Psoas muscle (tissue), 8 donors: ENCODE measurements at places on chromosomes 1 and 21. TPM values are rescaled to one million over a fixed set of nuclear protein-coding genes. Genes with fewer than 3 reads are reported as not detected.

The SNX7 gene
- total RNA-seq: 1.6 TPM

The SMYD3 gene
- 4.9 TPM for total RNA-seq

- DNase-seq: no peak
Observed at GRCh38 chr21:37463083-37463801, 96.7 kb downstream of the DYRK1A start.

DNA sequence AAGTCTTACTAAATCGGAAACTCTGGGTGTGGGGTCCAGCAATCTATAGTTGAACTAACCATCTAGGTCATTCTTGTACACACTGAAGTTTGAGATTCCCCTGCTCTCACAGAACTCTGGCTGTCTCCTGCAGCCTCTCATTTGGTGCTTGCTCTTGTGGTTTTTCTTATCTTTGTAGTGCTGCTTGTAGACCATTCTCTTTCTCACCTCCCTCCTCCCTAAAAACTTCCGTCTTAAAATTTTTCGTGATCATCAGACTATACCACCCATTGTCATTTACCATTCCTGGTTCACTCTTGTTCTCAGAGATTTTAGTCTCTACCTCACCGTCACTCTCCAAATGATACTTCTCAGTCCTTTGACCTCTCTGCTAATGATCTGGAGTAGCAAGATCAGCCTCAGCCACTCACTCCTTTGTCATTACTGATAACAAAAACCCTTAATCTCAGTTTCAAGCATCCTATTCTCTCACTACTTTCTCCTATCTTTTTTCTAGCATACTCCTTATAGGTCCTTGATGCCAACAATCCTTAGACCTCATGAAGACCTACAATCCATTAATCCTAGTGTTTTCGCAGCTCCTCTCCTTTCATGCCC, 13.0 kb upstream of the EPHX4 start:
- no peak for DNase-seq

- no peak for DNase-seq
Observed at GRCh38 chr1:59163268-59164092, 133.4 kb upstream of the FGGY start.

GRCh38 chr1:172629638-172630037, 29.3 kb upstream of the FASLG start:
- DNase-seq: no peak

DNA sequence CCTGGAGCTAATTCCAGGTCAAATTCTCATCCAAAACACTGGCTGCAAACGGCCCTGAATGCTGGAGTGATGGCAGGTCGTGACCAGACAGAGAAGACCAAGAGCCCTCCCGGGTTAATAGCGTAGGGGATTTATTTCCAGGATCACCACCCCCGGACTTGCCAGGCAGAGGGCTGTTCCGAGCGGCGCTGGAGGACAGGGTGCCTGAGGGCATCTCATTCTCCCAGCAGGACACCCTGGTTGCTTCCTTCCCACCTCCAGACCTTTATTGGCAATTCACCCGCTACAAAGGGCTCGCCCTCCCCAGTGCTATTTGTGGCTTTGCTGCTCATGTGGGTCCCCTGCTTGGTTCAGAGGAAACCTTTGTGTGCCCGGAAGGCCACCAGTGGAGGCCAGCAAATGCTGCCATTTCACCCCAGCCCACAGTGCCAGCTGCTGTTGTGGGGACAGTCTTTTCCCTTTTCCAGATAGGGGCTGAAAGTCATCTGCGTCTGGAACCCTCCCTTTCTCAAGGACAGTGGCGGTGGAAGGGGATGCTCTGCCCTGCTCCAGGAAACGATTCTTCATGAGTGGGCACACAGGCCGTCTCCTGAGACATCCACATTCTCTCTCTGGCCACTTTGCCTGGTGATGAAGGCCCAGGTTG, 19.0 kb upstream of the C1orf174 start:
- no peak for DNase-seq

GRCh38 chr1:91651243-91651642, 150.6 kb downstream of the CDC7 start:
- no peak for DNase-seq

DNA sequence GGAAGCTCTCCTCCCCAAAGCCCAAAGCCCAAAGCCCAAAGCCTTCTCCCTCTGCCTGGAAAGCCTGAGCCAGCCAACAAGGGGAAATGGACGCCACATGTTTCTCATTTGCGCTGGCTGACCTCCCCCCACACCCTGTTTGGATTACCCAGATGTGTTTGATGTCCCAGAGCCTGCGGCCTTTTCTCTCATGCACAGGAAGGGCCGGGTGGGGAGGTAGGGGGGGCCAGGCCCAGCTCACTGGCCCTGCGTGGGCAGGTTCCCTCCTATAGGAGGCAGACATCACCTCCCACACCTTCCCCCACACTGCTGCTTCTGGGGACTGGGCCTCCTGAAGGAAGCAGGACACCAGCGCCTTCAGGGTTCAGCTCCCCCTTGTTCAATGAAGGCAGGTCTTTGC, 116.3 kb downstream of the NAV1 start:
- DNase-seq: no peak
